ENCODE measurements at places on chromosomes 1 and 21.

- no peak for DNase-seq
Observed at GRCh38 chr1:94884507-94884906, 42.4 kb downstream of the CNN3 start.

DNA sequence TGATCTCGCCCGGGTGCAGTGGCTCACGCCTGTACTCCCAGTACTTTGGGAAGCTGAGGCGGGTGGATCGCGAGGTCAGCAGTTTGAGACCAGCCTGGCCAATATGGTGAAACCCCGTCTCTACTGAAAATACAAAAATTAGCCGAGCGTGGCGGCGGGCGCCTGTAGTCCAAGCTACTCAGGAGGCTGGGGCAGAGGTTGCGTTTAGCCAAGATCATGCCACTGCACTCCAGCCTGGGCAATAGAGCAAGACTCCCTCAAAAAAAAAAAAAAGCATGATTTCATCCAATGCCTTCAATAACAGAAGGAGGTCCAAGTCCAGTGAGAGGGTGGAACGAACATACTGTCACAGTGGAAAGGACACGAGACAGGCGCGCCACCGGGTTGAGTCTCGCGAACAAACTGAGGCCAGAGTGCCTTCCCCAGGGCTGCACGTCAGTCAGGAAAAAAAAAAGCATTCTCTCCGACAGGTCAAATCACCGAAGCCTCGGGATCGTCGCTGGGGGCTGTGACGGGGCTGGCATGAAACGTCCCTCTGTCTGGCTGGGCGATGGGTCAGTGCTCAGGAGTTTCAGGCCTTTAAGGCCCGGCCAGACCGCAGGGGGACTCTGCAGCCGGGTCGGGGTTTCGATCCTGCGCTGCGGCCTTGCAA lies 8.4 kb upstream of the CROCC start:
- DNase-seq = peak; percentile 14

- DNase-seq = no peak
Observed at GRCh38 chr1:37878071-37878470, 18.7 kb upstream of the MTF1 start.

DNA sequence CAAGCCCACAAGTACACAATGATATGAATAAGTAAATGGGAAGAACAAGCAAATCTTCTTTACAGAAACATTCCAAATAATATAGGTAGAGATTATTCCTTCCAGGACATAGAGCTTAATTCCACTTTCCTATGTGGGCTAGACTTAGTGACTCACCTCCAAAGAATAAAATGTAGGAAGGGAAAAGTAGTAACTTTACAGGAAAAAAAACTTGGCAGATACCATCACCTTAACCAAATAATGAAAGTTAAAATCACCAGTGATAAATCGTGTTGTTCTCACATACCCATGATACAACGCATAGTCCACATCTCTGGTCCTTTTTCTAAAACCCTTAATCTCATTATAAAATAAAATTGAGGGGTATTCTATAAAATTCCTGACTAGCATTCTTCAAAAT lies 260.8 kb downstream of the SPATA17 start:
- DNase-seq = no peak

GRCh38 chr1:15157524-15158399 lies 4.2 kb downstream of the TMEM51 start:
- no peak for DNase-seq
